ENCODE measurements at places on chromosomes 1 and 21. TPM values are rescaled to one million over a fixed set of nuclear protein-coding genes. Genes with fewer than 3 reads are reported as not detected.

DNA sequence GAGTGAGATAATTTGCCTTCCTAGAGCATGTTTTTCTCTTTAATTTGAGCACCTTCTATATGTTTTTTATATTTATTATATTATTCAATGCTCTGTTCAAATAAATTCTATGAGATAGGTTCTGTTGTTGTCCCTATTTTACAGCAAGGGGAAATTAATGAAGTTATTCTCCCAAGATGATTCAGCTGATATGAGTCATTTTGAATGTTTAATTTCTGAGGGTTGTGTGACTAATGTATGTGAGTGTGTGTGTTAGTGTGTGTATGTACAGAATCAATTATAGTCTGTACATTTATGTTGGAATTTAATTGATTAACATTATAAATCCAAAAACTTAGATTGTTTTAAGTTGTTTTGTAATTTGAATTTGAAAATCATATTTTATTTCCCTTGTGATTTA is 1536.7 kb upstream of the B3GALT2 start:
- no peak for DNase-seq

SPRR1A gene
- not detected for total RNA-seq

STYXL2 gene
- not detected for total RNA-seq

- peak; percentile 96 for DNase-seq
Observed at GRCh38 chr1:86757272-86757984, 53.1 kb downstream of the SH3GLB1 start.

L1TD1 gene
- total RNA-seq, result under 0.01 TPM
